ENCODE measurements at places on chromosomes 1 and 21.
A peak's percentile ranks its signal among the peaks of the same experiment; 100 is the strongest.

DNA sequence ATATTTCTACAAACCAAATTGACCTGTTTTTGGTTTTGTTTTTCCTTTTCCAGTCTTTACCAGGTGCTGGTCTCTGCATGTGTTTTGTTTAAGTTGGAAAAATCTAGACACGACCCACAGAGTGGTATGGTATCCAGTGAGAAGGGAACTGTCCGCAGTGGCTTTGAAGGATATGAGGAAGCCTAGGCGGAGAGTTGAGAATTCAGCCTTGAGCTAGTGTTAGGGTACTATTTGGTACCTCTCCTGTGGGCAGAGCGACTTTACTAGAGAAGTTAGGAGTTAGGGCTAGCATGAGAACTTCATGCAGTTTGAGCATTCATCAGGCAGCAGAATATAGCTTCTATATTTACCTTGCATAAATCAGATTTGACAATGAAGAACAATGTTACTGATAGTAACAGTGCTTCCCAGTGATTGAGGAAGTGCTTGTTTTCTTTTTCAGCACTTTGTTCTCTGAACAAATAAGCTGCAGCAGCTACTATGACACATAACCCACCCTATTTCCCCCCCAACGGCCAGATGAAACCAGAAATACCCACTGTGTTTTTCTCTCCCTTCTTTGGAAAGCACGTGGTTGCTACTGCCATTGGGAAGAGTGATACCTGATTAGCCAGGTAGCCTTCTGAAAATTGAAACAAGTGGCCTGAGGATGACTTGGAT is 19.0 kb downstream of the MRPS6 start:
- no peak for DNase-seq

DNA sequence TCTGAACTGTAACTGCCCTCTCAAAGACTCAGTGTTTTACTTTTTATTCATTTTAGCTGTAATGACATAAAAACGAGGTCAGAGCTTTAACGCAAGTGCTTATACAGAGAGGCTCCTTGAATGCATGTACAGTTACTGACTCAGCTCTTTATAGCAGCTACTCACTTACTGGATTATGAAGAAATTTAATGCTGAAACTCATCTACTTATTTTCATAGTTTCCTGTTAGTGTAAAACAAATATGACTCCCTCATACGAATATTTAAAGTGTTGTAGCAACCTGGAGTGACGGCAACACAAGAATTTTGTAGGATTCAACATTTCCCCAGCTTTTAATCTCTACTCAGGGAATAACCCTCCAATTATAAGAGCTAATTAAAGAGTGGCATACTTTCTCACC is 32.7 kb downstream of the ADSS2 start:
- DNase-seq, result no peak

DNA sequence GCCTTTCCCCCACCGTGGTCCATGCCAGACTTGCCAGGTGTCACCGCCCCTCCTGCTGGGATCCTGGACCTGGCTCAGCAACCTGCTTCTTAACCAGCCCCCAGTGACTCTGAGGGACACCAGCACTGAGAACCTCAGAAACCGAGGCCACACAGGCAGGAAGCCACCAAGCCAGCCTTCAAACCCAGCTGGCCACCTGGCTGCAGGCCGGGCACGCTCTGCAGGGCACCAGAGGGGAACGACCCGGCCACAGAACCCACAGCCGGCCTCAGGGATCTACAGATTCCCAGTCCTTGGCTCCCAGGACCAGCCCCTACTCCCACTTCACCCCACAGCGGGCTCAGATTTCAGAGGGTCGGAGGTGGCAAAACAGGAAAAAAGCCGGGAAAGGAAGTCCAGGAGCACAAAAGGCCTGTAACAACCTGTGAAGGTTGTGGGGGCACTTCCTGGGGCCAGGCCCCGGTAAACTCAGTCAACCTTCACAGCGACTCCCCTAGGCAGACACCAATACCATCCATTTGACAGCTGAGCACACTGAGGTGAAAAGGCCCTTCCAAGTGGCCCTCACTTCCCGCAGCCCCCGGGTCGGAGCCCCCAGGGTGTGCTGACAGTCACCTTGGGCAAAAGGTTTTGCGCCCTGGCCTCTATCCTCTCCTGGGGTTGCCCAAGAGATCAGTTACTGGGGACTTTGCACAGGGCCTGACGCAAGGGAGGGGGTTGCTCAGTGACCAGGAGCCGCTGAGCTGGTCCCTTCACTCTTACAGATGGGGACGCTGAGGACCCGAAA is 14.1 kb downstream of the RUNX3 start:
- no peak for DNase-seq

GRCh38 chr21:39006571-39007311 is 176.5 kb downstream of the PSMG1 start:
- no peak for DNase-seq

- DNase-seq, result no peak
Measured at GRCh38 chr1:60874718-60875117, 207.6 kb upstream of the NFIA start.

- no peak for DNase-seq
Measured at GRCh38 chr1:115977499-115978258, 1.4 kb downstream of the SLC22A15 start.

DNA sequence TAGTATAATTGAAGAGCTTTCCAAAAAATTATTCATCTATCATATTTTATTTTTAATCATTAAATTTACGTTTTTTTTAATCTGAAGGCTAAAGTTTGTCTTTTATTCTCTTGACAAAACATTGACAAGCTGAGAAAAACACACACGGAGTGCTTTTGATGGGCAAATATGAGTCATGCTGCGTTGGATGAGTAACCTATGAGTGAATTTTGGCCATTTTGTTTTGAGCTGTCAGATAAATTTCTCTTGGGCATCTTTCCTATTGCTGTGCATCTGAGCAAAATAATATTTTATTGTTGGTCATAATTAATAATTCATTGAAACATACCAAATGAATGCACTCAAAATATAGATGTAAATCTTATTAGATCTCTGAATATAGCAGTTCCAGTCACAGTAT is 1144.1 kb upstream of the ADGRL2 start:
- no peak for DNase-seq

GRCh38 chr1:75616436-75617433 is 5.8 kb upstream of the SLC44A5 start:
- no peak for DNase-seq

- no peak for DNase-seq
Measured at GRCh38 chr1:236057546-236057945, 7.3 kb downstream of the NID1 start.

GRCh38 chr1:10510520-10511493 is 36.1 kb downstream of the PEX14 start:
- no peak for DNase-seq

- DNase-seq, result no peak
Measured at GRCh38 chr21:38478782-38479181, 19.5 kb downstream of the ERG start.

GRCh38 chr1:58570094-58570493 is 7.0 kb downstream of the TACSTD2 start:
- DNase-seq, result no peak

DNA sequence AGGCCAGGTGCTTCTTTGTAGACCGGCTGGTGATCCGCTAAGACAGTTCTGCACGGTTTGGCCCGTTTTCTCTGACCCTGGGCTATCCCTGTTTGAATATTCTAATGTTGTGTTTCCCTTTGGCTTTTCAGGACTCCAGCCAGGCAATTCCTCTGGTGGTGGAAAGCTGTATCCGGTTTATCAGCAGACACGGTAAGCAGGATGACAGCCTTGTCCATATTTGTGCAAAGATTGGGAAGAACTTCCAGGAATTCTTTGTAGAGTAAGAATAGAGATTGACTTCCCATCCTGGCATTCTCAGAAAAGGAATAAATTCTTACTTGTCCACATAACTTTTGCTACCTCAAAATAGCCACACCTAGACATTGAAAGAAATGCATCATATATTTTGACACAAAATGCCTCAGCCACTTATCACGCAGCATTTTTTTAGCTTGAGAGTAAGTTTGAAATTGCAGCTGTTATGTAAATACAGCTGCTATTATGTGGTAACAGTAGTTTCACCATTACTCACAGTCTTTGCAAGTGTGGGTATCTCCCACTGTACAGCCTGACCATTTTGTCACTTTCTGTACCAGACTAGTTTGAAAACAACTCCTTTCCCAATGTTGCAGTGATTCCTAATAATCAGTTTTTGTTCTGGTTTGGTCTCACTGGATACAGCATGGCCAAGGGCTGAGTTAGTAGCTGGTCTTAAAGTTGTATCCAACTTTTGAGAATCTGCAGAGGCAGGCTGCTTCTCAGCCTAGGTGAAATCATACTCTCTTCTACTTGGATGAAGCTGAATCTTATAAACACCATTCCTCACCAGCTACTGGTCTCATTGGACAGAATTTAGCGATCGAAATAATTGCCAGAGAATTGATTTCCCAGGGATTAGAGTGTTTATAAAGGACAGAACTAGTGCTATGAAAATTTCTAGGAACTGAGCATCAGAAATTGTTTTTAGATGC is 40.0 kb upstream of the IKBKE start:
- no peak for DNase-seq

DNA sequence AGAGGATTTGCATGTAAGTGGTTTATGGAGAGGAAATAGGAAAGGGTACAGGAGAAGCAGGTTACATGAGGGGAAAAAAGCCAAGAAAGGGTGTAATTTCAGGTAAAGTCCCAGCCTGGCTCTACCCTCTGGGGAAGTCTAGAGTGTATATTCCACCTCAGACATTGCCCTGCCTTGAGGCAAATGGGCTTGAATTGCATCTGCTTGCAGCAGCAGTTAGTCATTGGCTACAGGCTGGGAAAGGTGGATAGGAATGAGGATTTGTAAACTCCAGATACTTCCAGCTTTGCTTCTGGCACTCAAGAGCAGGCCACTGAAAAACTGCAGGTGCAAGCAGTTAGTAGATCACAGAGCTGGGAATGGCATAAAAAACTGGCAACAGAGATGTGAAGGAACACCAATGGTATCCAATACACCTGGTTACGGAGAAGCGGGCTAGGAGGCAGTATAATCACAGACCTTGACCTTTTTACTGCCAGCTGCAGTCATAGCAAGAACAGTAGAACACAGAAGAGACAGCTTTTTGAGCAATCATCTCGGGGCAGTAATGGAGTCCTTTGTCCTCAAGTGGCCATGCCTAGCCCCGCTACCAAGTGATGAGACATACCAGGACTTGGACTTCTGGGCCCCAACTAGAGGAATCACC is 226.9 kb upstream of the NRIP1 start:
- DNase-seq, result no peak

GRCh38 chr21:40095477-40095876 is 228.2 kb downstream of the PCP4 start:
- DNase-seq, result no peak

- DNase-seq, result no peak
Measured at GRCh38 chr1:16122916-16123315, 33.0 kb downstream of the EPHA2 start.

DNA sequence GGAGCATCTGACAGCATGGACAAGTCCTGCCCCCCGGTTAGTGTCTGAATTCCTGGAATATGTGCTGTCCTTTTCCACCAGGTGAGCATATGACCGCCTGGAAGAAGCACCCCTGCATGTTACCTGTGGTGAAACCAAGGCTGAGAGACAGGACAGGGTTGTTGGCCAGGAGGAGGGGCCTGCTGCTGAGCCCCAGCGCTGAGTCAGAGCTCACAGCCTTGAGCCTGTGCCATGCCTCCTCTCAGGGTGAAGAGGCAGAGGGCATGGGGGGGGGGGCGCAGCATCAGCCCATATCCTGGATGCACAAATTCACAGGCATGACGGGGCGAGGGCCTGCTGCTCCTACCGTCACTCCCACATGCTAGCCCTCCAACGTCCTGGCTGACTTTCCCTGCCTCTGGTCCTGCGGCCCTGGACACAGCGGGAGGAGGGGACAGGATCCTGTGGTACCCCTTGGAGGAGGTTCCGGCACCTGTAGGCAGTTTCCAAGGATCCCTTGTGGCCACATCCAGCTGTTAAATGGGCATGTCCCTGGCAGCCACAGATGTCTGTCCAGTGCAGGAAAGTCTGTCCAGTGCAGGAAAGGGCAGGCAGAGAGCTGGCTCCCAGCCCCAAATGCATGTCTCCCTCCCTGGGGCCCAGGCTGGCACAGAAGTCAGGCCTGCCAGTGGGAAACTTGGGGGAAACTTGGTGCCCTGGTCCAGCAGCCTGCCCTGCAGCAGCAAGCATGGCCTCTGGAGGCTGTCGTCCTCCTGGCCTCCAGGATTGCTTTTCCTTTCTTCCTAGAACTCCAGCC is 23.9 kb downstream of the TTC34 start:
- no peak for DNase-seq

DNA sequence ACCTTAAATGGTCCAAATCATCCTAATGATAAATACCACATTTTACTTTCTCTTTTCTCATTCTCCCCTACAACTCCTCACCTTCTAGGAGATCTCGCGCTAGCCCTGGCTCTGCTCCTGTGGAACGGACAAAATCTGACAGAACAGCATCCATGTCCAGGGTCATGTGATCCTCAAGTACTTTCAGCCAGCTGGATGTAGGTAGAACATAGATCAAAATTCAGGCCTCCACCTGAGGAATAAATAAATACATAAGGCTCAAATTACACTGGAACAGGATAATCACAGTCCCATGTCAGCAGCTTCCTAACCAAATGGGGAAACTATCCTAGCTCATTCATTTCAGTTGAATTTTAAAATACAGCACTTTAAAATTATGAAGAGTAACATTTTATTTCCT is 33.2 kb downstream of the OTUD7B start:
- DNase-seq, result no peak

- peak; percentile 15 for DNase-seq
Measured at GRCh38 chr1:61446531-61446991, 278.4 kb downstream of the TM2D1 start.

GRCh38 chr1:1232208-1232795 is at the start of gene B3GALT6:
TSS of gene B3GALT6 (plus strand) at chr1:1232237. CDS start at chr1:1232279, 42 bp downstream.
- no peak for DNase-seq

GRCh38 chr1:91750398-91750996 is 135.5 kb downstream of the TGFBR3 start:
- DNase-seq, result no peak

DNA sequence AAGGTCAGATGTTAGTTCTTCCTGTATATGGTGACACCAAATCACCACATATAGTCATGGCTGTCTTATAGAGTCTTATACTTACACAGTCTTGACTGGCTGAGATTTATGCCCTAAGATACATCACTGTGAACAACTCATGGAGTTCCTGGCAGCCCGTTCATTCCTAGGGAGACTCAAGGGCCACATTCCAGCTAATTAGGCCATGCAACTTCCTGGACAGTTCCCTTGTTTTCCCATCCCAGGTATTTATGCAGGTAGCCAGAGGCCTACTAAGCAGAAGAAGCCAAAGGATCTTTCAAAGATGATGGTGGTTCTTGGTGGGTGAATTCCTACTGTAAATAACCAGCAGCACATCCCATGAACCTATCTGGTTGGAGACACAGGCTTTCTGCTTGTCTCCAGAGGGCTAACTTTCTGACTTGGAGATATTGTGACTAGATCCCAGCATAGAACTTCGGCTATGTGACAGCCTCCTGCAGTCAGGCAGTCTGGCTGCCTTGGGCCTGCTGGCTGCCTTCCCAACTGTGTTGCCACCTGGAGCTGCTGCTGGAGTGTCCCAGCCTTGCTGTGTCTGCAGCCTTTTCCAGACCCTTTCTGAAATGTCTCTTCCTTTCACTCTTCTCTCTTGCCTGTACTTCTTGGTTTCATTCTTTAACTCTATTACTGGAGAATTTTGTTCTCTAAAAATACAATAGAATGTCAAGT is 283.8 kb downstream of the CACNA1E start:
- DNase-seq, result peak; percentile 55

Data from cerebellar nuclear complex (tissue), 1 donor.